ENCODE measurements at places on chromosomes 2 and 18.

DNA sequence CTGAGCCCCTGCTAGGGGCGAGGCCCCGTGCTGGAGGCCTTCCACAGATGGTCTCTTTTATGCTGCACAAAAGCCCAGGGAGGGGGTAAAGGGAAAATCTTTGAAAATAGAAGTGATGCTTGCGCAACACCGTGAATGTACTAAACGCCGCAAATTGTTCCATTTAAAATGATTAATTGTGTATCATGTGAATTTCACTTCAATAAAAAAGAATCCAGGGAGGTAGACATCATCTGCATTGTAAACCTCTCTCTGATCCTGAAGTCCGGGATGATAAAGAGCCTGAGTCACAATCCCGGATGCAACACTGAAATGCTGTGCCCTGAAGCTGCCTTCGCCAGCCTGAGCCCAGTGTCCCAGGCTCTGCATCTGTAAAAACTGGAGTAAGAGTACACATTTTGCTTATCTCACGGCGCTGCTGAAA is 107.7 kb upstream of the PPP1CB start:
- no peak for DNase-seq

- no peak for DNase-seq
These were observed 1076.2 kb downstream of the TSN start for GRCh38 chr2:122831649-122832048.

- no peak for DNase-seq
These were observed 6.8 kb downstream of the ASXL3 start for GRCh38 chr18:33584548-33585430.

- DNase-seq = no peak
These were observed 20.1 kb upstream of the SLC39A10 start for GRCh38 chr2:195636890-195637289.

GRCh38 chr2:200056105-200056504 is 100.7 kb downstream of the MAIP1 start:
- no peak for DNase-seq

DNA sequence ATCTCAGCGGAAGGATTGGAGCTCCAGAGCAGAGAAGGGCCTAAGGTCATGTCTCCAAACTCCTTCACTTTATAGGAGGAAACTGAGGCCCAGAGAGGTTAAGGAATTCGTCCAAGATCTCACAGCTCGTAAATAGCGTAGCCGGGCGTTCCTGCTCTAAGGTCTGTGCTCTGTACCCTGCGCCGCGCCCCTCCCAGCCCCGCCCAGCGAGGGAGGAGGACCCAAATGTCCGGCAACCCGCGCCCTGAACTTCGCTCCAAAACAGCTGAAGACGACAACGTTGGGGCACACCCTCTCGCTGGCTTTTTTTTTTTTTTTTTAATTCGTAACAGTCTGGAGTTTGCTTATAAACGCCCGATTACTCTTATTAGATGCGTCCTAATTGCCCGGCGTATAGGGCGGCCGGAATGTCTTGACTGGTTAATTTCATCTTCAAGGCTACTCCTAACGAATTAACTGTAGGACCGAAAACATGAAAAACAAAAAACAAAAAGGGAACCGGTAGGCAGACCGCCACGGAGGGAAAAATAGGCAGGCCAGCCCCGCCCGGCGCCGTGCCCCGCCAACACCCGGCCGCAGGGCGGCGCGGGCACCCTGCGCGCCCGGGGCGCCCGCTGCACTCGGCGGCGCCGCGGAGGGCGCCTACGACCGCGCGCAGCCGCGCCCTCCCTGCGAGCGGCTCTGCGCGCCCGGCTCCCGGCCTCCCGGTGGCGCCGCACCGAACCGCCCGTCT is 928 bp upstream of the FOSL2 start:
- DNase-seq = no peak

DNA sequence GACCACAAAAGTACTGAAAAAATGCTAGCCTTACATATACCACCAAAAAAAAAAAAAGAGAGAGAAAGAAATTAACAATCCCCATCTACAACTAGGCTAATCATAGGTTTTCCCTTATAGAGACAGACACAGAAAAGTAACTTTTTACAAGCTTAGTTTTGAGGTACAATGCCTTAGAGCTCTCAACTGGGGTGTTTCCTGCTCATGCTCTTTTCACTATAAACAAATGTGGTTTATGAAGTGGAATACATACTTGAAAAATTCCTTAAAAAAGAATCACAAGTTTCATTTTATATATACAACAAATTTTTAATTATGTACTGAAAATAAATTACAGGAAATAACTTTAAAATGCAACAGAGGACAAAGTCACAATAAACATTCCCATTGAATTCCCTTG is 82.5 kb downstream of the ATL2 start:
- no peak for DNase-seq

Data from hematopoietic multipotent progenitor cell (in vitro differentiated cells).